Activated T-cell treated with anti-CD3 and anti-CD28 coated beads, Interleukin-2, amount 50 U/mL, for 1 hour (primary cell): ENCODE measurements at places on chromosomes 1 and 21.

DNA sequence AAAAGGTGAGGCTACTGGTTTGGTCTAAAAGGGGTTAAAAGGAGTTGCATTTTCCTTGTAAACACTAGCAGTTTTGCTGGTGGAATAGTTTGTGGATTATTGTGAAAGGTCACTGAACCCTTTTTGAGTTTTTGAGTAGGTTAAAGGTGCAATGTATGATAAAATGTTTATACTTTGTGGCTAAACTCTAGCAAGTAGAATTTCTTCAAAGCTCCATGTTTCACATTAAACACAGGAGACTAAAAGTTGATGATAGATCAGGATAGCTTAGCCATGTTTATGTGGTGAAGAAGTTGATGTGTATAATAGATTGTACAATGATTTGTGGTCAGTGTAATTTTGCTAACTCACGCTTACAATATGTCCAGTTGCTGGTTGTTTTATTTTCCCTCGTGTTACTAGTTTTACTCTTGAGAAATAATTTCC lies 13.1 kb downstream of the ZNF326 start:
- DNase-seq: no peak

DNA sequence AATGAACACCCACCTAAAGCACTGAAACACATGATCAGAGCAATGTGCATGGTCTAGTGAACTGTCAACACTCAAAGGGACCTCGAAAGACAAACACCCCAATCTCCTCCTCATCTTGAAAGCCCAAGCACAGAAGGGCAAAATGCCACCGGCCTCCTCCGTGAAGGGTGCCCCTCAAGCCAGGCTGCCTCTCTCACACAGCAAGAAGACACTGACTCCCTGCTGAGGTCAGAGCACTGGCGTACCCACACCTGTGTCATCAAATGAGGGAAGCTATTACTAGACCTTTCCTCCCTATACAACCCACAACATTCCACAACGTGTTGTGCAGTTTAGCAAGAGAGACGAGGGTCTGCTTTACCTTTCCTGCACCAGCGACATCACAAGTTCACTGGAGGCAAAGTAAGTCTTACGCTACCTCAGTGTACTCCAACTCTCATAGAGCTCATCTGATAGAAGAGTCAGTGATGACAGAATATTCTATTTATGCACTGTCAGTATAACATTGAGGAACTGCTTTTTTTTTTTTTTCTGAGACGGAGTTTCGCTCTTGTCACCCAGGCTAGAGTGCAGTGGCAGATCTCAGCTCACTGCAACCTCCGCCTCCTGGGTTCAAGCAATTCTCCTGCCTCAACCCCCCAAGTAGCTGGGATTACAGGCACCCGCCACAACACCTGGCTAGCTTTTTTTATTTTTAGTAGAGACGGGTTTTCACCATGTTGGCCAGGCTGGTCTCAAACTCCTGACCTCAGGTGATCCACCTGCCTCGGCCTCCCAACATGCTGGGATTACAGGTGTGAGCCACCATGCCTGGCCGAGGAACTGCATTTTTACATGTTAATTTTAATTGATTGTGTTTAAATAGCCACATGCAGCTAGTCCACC lies 3.3 kb downstream of the SH3BP5L start:
- no peak for DNase-seq

GRCh38 chr1:60898987-60899386 lies 183.4 kb upstream of the NFIA start:
- DNase-seq: no peak

DNA sequence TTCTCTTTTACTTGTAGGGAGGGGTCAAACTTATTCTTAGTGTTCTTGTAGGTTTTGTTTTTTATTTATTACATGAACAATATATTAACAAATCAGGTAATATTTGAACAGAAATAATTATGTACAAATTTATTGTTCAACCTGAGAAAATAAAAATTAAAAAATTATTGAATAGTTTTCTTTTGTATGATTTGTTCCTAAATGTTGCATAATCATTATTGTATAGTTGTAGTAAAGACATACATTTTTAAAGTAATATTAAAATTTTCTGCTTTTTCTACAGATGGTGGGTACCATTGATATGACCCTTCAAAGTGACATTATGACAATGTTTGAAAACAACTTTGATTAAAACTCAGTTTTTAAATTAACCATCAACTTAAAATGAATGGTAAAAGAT lies 15.9 kb upstream of the EPHX4 start:
- DNase-seq: no peak

GRCh38 chr21:45592208-45592619 lies 50.0 kb upstream of the SLC19A1 start:
- DNase-seq: peak; percentile 62

- DNase-seq: no peak
Measured at GRCh38 chr1:65964123-65964522, 171.4 kb downstream of the PDE4B start.

DNA sequence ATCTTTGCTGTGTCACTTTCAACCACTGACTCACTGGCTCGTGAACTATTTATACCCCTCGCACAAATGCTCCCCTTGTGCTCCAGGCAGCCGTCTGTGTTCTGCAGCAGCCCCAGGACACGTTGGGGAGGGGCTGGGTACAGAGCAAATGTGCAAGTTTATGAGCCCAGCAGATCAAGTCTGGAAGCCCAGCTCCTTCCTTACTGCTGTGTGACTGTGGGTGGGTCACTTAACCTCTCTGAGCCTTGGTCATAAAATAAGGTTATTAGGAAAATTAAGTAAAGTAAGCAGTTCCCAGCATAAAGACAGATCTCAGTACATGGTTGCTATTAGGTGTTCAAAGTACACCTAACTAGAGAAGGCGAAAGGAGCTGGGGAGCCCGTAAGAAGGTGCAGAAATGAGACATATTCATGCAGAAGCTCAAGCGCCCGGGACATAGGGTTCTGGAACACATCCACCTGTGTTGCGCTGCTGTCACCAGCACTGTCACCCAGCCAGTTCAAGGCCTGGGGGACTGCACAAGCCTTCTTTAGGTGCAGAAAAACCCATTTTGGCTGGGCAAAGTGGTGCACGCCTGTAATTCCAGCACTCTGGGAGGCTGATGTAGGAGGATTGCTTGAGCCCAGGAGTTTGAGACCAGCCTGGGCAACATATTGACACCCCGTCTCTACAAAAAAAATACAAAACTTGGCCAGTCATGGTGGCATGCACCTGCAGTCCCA lies 13.8 kb downstream of the EFHD2 start:
- no peak for DNase-seq

GRCh38 chr1:15928971-15929965 lies 46.6 kb downstream of the ZBTB17 start:
- DNase-seq: no peak

DNA sequence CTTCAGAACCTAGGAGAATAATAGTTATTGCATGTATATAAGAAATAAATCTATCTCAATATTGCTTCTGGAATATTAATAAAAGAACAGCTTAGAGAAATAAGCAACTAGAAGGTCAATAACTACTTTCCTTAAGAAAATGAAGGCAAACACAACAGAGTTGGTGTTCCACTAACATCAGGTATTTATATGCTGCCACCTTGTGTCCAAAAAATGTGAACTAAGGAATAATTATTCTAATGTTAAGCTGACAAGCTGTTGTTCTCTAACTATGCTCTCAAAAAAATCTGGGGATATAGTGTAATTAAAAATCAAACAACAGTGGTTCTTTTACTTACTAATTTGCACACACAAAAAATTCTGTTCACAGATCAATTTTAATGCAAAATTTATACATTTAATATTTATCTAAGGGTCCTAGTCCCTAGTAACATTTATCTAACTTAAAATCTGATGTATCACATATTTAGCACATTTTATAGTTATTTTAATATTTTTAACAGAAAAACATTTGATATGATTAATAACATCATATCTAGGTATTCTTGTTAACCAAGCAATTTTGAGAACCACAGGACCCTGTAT lies 39.6 kb downstream of the UCHL5 start:
- no peak for DNase-seq

- DNase-seq: no peak
Measured at GRCh38 chr1:61647142-61647541, 77.8 kb downstream of the TM2D1 start.

GRCh38 chr21:40602080-40602479 lies 244.9 kb downstream of the DSCAM start:
- no peak for DNase-seq

DNA sequence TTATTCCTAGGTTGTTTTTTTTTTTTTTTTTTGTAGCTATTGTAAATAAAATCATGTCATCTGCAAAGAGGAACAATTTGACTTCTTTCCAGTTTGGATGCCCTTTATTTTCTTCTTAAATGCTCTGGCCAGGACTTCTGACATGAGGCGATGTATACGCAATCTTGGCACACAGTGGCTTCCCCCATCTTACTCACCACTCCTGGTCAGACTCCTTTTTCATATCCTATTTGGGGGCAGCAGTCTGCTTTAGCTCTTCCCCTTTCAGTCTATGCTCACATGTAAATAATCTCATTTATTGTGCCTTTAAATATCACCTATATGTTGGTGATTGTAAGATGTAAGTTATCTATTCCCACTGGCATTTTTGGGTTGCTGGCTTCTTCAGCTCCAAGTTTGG lies 56.1 kb downstream of the SLAMF6 start:
- DNase-seq: no peak

DNA sequence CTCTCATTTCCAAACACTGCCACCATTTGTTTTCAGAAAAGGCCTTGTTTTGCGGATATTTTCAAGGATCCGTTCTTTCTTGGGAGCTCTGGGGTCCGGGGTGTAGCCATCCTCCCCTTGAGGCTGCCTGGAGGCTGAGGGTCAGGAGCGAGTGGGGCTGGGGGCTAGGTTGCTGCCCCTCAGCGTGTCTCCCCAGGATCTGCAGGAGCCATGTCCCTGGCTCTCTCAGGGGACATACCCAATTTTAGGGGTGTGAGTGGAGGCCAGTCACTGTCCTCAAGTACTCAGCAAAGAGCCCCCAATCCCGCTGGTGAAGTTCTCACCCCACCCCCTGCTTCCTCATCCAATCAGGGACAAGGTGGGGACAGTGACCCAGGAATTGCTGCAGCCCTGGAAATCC lies 15.0 kb upstream of the PRDM16 start:
- no peak for DNase-seq

DNA sequence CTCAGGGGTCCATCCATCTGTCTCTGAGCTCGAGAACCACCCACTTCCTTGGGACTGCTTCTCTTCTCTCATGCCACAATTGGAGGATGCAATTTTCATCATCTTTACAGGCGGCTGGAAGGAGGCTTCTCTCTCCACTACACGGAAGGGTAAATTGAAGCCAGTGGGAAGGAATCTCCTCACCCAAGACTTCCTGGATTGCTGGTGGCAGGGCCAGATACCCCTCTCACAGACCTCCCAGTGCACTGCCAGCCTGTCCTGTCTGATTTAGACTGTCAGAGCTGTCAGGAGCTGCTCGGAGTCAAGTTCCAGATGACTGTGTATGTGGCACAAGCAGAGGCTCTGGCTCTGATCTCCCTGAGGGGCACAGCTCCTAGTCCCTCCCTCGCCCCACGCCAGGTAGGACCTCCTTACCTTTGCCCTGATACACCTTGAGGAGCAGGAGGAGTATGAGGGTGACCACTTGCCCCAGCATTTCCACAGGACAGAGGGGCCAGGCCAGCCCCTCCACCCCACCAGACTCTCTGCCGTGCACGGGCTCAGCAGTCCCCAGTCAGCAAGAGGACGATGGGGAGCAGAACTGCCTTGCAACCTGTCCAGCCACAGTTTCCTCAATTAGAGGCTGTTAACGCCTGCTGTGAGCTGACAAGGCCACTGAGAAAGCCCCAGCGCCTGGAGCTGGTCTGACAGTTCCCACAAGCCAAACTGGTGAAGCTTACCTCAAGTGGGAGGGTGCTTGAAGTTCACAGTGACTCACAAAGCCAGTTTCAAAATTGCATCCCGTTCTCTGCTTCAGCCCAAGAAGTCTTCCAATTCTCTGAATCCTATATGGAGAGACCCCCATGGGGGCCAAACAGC lies at the start of gene CD244:
Gene CD244, minus strand, starts transcription at position 685 of the 858 bp plus-strand sequence. Its CDS starts 210 bp downstream, at position 475.
- peak; percentile 41 for DNase-seq

DNA sequence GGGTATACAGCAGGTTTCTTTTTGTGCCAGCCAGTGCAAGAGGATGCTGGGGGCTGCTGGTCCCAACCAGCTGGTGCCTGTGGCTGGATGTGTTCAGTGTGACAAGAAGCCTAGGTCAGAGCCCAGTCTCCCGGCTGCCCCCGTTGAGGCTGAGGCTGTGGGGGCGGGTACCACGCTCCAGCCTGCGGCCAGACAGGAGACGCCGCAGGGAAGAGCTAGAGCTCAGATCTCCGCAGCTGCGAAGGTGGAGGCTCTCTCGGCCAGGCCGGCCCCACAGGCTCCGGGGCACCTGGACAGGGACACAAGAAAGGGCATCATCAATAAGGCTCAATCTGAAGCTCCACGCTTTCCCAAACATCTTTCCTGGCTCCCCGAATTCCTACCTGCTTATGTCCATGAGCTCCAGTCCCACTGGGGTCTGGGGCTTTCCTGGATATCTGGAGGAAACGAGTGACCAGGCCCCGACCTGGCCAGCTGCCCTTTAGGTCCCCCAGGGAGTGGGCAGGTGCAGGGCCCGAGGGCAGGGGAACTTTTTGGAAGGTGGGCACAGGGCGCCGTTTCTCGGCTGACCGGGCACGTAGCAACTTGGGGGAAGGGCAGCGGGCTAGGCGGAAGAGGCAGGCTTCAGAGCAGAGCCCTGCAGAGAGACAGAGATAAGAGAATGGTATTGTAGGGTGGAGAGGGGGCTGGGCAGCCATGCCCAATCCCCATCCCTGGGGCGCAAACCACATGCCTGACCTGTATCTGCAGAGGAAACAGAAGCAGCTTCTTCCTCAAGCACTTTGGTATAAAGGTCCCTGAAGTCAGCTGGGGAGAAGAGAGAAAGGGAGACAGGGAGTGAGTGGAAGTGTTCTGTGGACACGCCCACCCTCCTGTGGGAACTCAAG lies 7.4 kb downstream of the ENTREP3 start:
- DNase-seq: no peak

DNA sequence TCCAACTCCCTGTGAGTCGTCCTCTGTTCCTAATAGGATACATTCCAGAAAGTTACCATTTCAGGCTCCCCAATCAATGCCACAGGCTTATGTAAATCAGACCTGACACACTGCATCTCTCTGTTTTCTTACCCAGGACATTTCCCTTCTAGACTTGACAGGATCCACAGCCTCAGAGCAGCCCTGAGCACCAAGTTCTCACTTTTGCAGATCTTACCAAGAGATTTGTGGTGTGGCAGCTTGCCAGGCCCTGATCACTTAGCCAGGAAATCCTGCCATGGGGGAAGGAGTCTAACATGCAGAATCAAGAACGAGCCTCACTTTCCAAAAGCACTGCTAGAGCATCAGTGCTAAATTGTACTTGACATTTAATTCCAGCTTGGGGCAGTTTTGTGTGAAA lies 202.9 kb downstream of the TBX15 start:
- no peak for DNase-seq

DNA sequence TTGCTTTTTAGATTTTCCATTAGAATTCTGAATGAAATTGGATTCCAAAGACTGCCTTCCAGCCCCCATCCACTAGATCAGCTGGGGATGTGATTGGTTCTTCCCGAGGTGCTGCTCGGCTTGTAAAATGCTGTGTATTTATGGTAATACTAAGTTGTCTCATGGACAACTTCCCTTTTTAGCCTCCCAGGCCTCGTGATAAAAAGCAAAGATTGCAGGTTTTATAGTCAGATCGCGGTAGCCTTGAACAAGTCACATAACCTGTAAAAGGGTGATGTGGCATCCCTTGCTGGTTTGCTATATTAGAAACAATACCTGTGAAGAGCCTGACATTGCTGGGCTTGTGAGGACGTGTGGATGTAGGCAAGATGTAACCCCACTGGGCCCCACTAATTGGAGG lies 10.4 kb downstream of the MUL1 start:
- DNase-seq: no peak
